ENCODE measurements at places on chromosomes 5 and 9.

DNA sequence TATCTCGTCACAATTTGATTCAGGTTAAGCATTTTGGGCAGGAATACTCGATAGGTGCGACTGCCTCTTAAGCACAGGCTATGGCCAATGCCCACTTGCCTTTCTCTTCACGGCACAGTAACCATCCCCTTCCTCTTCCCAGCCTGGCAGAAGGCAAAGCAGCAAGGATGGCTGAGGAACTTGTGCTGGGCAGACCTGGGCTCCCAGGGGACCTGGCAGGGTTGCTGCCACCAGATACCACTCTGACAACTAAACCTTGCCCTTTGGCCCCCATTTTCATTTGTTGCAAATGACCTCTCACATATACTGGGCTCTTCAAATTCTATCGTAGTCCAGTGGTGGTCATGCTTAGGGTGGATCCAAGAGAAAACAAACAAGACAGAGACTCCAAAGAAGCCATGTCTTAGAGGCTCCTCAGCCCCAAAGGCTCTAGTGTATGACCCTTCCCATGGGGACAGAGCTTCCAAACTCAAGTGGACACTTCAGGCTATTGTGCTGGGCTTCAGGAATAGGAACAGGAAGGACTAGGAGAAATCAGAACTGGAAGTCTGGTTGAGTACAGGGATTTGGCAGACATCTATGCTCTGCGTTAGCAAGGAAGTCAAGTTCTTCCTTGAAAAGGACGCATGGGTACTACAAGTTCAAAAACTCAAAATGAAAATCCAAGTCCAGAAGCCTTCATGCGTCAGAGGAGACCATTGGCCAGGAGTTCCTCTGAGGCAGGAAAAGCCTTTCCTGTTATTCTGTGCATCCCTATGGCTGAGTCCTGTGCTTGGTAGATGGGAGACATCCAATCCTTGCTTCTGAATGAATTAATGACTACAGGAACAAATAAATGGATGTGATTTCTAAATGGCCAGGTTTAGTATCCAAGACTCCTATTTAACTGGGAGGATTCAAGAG, 64.6 kb upstream of the PLPP1 start:
- DNase-seq, result no peak

DNA sequence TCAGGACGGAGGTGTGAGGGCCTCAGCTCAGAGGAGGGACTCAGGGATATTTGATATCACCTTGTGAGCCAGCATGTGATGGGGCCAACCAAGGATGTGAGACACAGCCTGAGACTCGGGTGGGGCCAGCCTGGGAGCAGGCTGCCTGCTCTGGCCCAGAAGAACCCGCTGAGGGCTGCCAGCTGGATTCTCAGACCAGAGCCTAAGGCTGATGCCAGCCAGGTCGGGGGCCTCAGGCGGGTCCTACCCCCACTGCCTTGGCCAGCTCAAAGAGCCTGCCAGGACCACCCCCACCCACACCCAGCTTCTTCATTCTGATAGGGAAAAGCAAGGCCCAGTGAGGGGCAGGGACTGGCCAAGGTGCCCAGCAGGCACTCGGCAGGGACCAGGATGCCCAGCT, 20.3 kb upstream of the DUSP1 start:
- no peak for DNase-seq

DNA sequence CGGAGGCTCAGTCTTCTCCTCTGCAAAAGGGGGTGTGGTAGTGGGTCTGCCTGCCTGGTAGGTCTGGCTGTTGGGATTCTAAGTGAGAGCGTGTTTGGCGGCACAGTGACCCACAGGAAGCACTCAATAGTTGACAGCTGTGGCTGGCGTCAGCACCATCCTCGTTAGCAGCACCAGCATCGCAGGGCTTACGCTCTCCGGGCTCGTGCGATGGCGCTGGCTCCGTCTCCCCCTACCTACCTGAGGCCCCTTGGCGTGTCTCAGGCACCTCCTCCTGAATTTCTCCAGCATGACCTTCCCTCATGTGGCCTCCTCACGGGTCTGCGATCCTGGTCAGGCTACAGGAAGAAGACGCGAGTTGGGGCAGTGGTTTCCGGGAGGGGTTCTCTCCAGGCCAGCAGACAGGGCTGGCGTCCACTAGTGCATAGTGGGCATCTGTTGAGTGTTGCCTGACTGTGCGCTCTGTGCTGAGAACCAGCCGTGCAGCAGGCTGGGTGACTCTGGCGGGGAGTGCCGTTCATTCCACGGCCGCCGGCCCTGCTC, 66.9 kb downstream of the HMCN2 start:
- no peak for DNase-seq

DNA sequence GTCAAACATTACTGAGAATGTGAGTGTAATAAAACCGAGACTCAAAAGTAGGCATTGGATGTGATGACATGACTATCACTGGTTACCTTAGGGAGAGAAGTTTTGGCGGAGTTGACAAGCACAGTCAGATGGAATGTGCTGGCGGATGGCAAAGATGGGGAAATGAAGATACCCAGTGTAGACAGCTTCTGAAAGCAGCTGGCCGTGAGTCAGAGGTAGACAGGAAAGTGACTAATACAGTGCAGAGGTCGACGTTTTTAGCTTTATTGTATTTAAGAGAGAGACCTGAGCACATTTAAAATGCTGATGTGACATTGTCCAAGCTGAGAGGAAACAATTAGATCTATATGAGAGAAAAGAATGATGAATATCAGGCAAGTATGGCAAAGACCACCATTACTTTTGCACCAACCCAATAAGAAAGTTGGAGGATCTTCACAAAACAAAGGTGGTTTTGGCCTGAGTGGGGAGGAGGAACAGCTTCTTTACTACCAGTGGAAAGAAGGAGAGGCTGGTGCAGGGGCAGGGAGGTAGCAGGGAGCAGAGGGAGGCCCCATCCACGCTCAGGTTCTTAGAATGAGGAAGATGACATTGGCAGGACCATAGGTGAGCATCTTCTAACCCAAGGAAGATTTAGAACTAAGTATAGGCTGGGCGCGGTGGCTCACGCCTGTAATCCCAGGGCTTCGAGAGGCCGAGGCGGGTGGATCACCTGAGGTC, 36.7 kb upstream of the KCNIP1 start:
- no peak for DNase-seq

GRCh38 chr5:133226186-133226585, 174.4 kb downstream of the HSPA4 start:
- no peak for DNase-seq

GRCh38 chr5:139019211-139019610, 144.1 kb upstream of the LRRTM2 start:
- DNase-seq, result no peak

- no peak for DNase-seq
These were observed 1.3 kb downstream of the SPTAN1 start for GRCh38 chr9:128553728-128554127.

DNA sequence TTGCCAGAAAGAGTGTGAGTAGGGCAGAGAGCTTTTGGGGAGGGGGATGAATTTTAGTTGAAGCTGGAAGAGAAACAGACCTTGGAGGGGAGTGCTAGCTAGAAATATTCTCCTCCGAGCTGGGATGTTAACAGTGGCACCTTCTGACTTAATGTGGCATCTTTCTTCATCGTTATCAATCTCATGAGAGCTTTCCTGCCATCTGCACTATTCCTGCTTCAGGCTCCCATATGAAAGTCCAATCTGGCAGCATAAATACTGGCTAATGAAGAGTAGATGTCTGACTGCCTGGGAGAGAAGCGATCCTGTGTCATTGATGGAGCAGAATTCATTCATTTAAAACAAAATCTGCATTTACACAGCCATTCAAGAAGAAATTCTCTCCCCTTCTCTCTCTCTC, 284.5 kb downstream of the TMEM38B start:
- no peak for DNase-seq

- DNase-seq, result no peak
These were observed 53.2 kb downstream of the TTC39B start for GRCh38 chr9:15253786-15254185.

DNA sequence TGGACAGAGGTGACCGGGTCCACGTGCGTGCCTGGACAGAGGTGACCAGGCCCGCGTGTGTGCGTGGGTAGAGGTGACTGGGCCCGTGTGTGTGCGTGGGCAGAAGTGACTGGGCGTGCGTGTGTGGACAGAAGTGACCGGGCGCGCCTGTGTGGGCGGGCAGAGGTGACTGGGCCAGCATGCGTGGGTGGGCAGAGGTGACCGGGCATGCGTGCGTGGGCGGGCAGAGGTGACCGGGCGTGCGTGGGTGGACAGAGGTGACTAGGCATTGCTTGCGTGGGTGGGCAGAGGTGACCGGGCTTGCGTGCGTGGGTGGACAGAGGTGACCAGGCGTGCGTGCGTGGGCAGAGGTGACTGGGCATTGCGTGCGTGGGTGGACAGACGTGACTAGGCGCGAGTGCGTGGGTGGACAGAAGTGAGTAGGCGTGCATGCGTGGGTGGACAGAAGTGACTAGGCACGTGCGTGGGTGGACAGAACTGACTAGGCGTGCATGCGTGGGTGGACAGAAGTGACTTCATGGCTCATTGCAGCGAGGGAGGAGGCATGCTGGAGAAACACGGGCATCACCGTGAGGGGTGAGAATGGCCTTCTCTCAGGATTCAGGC, 254.1 kb upstream of the IRX4 start:
- no peak for DNase-seq
